ENCODE measurements at places on chromosomes 11 and 22. TPM values are rescaled to one million over a fixed set of nuclear protein-coding genes. Genes with fewer than 3 reads are reported as not detected.

The SLC22A6 gene
- not detected for total RNA-seq

The PLAAT5 gene
- total RNA-seq, result 0.40 TPM

The CD151 gene
- 70.2 TPM for total RNA-seq

The IFITM10 gene
- total RNA-seq, result 0.61 TPM

The OR8D4 gene
- total RNA-seq, result not detected

The NCAM1 gene
- 0.11 TPM for total RNA-seq

The STK33 gene
- total RNA-seq, result 2.5 TPM

The PACSIN3 gene
- 7.9 TPM for total RNA-seq

The C11orf65 gene
- 1.2 TPM for total RNA-seq

The MYEOV gene
- total RNA-seq, result not detected

The GLB1L3 gene
- total RNA-seq, result 4.7 TPM

The SNAP29 gene
- total RNA-seq, result 20.2 TPM

The MIAT gene
- 15.4 TPM for total RNA-seq

All from activated CD8-positive, alpha-beta memory T cell treated with anti-CD3 and anti-CD28 coated beads for 36 hours (primary cell).